ENCODE measurements at places on chromosomes 5 and 9. TPM values are rescaled to one million over a fixed set of nuclear protein-coding genes. Genes with fewer than 3 reads are reported as not detected.

The CCDC180 gene
- polyA plus RNA-seq: 0.10 TPM

The LCN12 gene
- polyA plus RNA-seq: not detected

The PRUNE2 gene
- not detected for polyA plus RNA-seq

The IZUMO3 gene
- polyA plus RNA-seq: not detected

The SH2D3C gene
- polyA plus RNA-seq: 50.8 TPM

The ARL10 gene
- 1.7 TPM for polyA plus RNA-seq

The MEIKIN gene
- polyA plus RNA-seq: not detected

The PPP3R2 gene
- not detected for polyA plus RNA-seq

The NUTM2G gene
- not detected for polyA plus RNA-seq

The C5orf34 gene
- 2.0 TPM for polyA plus RNA-seq

The GLRA1 gene
- not detected for polyA plus RNA-seq

The SEMA4D gene
- polyA plus RNA-seq: 176 TPM

The RAB24 gene
- 26.9 TPM for polyA plus RNA-seq

The MEGF10 gene
- not detected for polyA plus RNA-seq

The CAMK4 gene
- polyA plus RNA-seq: 93.3 TPM

The PCDHA4 gene
- not detected for polyA plus RNA-seq

The PCDHB13 gene
- not detected for polyA plus RNA-seq

The ZDHHC11B gene
- not detected for polyA plus RNA-seq

The PTGS1 gene
- polyA plus RNA-seq: not detected

The C5orf52 gene
- polyA plus RNA-seq: not detected

The TEX48 gene
- polyA plus RNA-seq: not detected

The BTNL3 gene
- polyA plus RNA-seq: not detected

The PCDHA11 gene
- not detected for polyA plus RNA-seq

The OSTF1 gene
- polyA plus RNA-seq: 131 TPM
